ENCODE measurements at places on chromosomes 7 and 10.

DNA sequence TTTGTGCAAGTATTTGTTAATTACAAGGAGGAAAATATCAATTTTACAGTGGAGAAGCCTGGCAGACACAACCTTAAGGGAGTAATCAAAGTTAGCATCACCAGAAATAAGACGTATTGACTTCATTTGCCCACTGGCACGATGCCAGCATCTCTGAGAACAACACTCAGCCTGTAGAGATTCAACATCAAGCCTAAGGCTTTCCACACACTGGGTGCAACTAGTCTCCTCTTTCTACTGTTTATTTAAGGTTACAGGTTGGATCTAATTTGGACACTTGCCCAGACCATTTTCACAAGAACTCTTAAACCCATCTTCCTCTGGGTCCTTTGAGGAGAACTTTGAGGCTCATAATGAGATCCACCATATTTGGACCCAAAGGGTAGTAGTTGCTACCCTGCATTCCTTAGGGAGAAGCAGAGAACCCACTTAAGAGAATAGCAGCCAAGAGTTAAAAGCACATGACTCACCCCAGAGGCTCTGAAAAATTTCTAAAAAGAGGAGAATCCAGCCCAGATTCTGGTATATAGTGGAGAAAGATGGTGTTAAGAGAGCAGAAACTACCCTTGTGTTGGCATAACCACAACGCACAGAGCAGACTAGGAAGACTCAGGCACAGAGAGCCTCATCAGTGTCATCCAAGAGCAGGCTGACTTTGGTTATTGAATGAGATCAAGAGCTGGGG lies 97.3 kb downstream of the CCDC71L start:
- no peak for DNase-seq

- no peak for DNase-seq
Observed at GRCh38 chr7:151086802-151087244, 548 bp downstream of the AGAP3 start.

GRCh38 chr10:28981007-28981406 lies 303.7 kb downstream of the BAMBI start:
- DNase-seq = no peak

GRCh38 chr10:80259405-80259871 lies 30.0 kb downstream of the MAT1A start:
- no peak for DNase-seq

DNA sequence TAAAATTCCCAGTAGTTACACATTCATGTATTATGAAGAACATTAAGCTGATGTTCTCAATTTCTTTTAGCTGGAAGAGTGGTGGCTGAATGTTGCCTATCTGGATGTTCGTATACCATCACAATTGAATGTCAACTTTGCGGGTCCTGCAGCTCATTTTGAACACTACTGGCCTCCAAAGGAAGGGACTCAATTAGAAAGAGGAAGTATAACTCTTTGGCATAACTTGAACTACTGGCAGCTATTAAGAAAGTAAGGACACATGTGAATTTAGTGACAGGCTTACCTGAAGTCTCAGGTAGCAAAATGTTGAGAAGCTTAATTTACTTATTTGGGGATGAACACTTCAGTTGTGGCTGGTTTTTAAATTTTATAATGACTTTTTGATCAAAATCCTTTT lies 15.9 kb downstream of the CROT start:
- DNase-seq = no peak

Measured in coronary artery (tissue), 2 donors.